ENCODE measurements at places on chromosomes 6 and 20. TPM values are rescaled to one million over a fixed set of nuclear protein-coding genes. Genes with fewer than 3 reads are reported as not detected.

Gene LTB
- 128 TPM for polyA plus RNA-seq

GRCh38 chr6:142696123-142697000 lies 248.6 kb downstream of the HIVEP2 start:
- no peak for DNase-seq

Gene POPDC3
- polyA plus RNA-seq = 0.41 TPM

DNA sequence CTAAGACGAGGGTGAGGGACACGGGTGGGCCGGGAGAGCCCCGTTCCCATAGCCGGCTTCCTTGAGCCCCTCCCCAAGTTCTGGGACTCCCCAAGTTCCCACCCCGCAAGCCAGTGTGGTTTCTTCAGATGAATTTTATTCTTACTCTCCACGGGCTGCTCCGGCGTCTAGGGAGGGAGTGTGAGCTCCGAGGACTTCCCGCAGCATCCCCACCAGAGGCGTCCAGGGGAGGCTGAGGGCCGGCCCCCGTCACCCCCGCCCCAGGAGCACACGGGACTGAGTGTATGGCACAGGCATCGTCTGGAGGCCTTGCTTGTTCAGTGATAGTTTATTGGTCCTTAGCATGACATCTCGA lies 10.0 kb upstream of the SLC4A11 start:
- DNase-seq = no peak

Gene PROCR
- 7.8 TPM for polyA plus RNA-seq

Gene SUMO4
- 0.25 TPM for polyA plus RNA-seq
